ENCODE measurements at places on chromosomes 12 and 14.

DNA sequence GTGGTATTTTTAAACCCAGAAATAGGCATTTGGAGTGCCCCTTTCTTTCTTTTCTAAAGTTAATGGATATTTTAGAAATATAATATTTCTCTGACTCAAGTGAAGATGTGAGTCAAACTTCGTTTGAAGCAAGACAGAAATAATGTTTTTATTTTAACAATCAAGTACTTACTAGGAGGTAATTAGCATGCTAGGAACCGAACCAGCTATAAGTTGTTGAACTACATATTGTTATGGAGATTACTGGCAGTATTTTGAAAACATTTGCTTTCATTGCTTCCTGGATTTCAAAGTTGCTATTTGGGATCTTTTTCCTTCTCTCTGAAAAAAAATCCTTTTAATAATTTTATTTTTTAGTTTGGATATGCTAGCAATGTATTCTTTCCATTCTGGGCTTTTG, 225.2 kb downstream of the NEDD1 start:
- DNase-seq: no peak

DNA sequence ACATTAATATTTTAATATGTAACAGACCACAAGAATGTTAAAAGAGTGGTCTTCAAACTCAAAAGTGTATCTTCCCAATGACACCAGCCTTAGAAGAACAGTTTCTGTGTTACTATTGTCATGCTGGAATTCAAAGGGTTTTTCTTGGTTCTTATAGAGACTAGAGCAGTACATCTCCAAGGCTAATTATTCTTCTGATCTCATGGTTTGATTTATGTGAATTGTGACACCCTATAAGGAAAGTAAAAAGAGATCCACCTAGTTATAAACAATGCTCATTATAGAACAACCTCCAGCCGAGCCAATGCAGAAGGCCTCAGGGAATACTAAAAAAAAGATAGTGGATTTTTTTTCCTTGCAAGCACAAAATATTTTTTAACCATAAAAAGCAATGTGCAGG, 65.5 kb downstream of the PTPRO start:
- DNase-seq: no peak

DNA sequence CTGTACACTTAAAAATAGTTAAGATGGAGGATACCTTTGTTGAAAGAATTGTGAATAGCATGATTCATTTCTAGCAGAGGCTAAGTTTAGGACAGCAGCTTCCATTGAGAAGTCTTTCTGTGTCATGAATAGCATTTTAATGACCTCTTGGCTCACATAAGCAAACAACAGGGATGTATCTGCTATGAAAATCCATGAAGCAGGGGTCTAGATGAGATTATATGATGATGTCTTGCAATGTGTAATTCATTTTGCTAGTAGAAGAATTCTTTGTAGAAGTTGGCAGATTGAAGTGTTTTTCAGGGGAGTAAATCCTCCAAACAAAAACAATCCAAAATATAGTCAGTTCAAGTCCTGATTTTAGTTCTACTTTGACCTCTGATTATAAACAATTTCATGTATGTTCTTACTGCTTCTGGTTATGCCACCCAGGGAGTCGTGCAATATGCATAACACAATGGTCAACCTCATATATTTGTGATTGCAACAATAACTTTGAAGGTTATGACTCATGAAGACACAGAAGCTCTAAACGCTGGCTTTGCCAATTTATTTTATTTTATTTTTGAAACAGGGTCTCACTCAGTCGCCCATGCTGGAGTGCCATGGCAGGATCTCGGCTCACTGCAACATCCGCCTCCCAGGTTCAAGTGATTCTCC, 6.9 kb upstream of the RD3L start:
- no peak for DNase-seq

- no peak for DNase-seq
Measured at GRCh38 chr12:43063650-43064049, 474.1 kb upstream of the PRICKLE1 start.

GRCh38 chr14:68011406-68012028, 191.9 kb downstream of the RAD51B start:
- no peak for DNase-seq

DNA sequence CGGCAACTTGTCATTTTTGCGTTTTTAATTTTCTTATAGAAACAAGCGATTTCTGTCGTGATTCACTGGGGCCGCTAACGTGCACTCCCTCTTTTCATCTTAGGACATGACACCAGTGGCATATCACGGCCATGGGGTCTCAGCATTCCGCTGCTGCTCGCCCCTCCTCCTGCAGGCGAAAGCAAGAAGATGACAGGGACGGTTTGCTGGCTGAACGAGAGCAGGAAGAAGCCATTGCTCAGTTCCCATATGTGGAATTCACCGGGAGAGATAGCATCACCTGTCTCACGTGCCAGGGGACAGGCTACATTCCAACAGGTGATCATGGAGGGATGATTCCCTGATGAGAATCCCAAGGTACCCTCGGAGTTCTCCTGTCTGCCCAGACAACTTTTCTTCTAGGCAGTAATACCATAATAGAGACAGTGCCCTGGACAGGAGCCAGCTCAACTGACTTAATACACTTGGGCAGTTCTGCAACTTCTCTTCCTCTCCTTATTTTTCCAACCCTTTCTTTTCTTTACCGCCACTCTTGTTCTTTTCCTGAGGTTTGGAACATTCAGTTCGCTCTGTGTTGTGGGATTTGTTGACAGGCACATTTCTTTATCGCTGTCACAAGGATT, 821 bp downstream of the TMEM106C start:
- DNase-seq: no peak

- DNase-seq: no peak
Measured at GRCh38 chr12:116568203-116568602, 9.0 kb downstream of the MAP1LC3B2 start.

Data from stimulated activated CD8-positive, alpha-beta memory T cell treated with anti-CD3 and anti-CD28 coated beads, Interleukin-15, amount 100 ng/mL, for 24 hours (primary cell).